Cardiac muscle cell (in vitro differentiated cells and primary cell): ENCODE measurements at places on chromosomes 13 and 19. TPM values are rescaled to one million over a fixed set of nuclear protein-coding genes. Genes with fewer than 3 reads are reported as not detected.
A peak's percentile ranks its signal among the peaks of the same experiment; 100 is the strongest.

DNA sequence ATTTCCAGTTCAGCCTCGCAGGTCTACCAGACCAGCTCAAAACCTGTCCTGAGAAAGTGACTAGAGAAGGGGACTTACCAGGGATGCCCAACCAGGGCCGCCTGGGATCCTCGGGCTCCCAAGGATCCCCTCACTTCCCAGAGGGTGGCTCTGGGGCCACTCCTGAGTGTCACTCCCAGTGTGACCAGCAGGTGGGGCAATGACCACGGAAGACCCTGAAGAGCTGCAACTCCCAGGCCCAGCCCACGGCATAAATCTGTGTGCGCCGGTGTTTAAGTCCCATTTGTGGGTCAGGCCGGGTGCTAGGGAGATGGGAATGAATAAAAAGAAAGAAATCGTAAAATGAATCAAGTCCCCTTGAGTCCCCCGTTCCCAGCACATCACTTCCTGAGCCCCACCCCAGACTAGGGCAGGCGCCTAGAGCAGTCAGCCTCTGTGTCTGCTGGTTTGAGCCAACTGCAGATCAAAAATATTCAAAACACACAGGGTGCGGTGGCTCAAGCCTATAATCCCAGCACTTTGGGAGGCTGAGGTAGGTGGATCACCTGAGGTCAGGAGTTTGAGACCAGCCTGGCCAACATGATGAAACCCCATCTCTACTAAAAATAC, 10.7 kb downstream of the PTGIR start:
- H3K27ac ChIP-seq: no peak overlapping the region
- H3K4me3 ChIP-seq: no peak overlapping the region
- no peaks in the 10 kb centered on the region for H3K4me1 ChIP-seq
- H3K36me3 ChIP-seq: peaks cover 2% of the 10 kb centered on the region
- DNase-seq: peak; percentile 90

DNA sequence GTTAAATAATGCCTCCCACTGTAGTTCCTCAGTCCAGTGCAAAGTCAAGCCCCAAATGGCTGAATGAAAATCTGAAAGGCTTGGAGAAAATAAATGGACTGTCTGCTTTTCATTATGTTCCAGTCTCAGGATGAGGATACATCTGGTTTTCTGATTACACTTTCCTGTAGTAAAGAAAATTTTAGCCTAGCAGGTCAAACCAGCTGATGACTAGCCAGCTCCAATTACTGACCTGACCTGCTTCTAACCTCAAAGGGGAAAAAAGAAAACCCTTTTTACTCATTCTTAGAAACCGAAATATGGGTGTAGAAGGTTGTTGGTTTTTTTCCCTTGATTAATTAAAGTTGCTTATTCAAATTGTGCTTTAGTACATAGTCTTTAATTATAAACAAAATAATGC, 418.4 kb downstream of the EFNB2 start:
- no peak overlapping the region for H3K4me3 ChIP-seq
- no peaks in the 10 kb centered on the region for H3K27me3 ChIP-seq
- no peaks in the 10 kb centered on the region for H3K36me3 ChIP-seq

- H3K27ac ChIP-seq: no peak overlapping the region
- no peak overlapping the region for H3K4me3 ChIP-seq
- no peaks in the 10 kb centered on the region for H3K36me3 ChIP-seq
Measured at GRCh38 chr13:83248751-83249150, 633.5 kb downstream of the SLITRK1 start.

DNA sequence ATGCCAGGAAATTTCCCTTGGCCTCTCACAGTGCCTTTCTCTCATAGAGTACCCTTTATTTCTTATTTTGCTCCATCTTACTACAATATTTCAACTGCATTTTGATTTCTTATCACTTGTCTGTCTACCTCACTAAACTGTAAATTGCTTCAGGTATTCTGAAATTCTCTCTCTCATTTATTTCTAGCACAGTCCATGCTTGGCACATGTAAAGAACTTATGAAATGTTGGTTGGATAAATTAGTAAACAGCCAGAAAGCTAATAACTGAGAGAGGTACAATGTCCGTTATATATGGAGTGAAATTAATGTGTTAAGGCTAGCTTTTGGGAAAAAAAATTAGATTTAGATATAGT, 138.3 kb upstream of the RFC3 start:
- no peak overlapping the region for H3K27ac ChIP-seq
- no peak overlapping the region for H3K4me3 ChIP-seq
- H3K27me3 ChIP-seq: no peaks in the 10 kb centered on the region
- H3K4me1 ChIP-seq: peaks cover 6% of the 10 kb centered on the region
- no peak for DNase-seq

- no peaks in the 10 kb centered on the region for H3K36me3 ChIP-seq
- DNase-seq: no peak
- H3K4me1 ChIP-seq: no peaks in the 10 kb centered on the region
- H3K27me3 ChIP-seq: no peaks in the 10 kb centered on the region
- H3K4me3 ChIP-seq: no peak overlapping the region
- H3K27ac ChIP-seq: no peak overlapping the region
Measured at GRCh38 chr13:91313581-91313980, 33.9 kb upstream of the MIR17HG start.

- H3K4me3 ChIP-seq: no peak overlapping the region
- no peak overlapping the region for H3K27ac ChIP-seq
- peaks cover 6% of the 10 kb centered on the region for H3K36me3 ChIP-seq
- DNase-seq: no peak
- no peaks in the 10 kb centered on the region for H3K4me1 ChIP-seq
Measured at GRCh38 chr19:47679922-47680857, 33.0 kb upstream of the EHD2 start.

DNA sequence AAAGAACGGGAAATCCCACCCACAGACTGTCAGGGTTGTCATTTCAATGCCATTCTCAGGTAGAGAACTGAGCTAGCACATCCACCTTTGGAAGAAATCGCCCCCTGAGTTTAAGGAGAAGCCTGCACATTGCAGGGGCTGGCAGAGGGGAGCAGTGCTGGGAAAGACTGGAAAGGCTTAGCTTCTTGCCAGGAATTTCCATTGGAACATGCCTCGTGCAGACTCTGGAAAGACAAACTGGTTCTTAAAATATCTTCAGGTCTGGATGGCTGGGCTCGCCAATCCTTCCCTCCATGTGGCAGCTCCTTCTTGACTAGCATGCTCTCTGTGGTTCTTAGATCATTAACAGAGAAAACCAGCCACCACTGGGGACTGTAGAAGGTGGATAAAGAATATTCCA, 414.1 kb downstream of the TSHZ3 start:
- no peak for DNase-seq
- H3K4me1 ChIP-seq: no peaks in the 10 kb centered on the region
- no peak overlapping the region for H3K27ac ChIP-seq
- peaks cover 3% of the 10 kb centered on the region for H3K27me3 ChIP-seq
- no peaks in the 10 kb centered on the region for H3K36me3 ChIP-seq

- no peak overlapping the region for H3K27ac ChIP-seq
- H3K27me3 ChIP-seq: no peaks in the 10 kb centered on the region
- H3K36me3 ChIP-seq: peaks cover 11% of the 10 kb centered on the region
- no peaks in the 10 kb centered on the region for H3K4me1 ChIP-seq
- no peak overlapping the region for H3K4me3 ChIP-seq
- no peak for DNase-seq
Measured at GRCh38 chr19:5637971-5638370, 15.1 kb downstream of the SAFB start.

GRCh38 chr19:18339723-18340122, 675 bp upstream of the PGPEP1 start:
- no peaks in the 10 kb centered on the region for H3K27me3 ChIP-seq
- H3K27ac ChIP-seq: no peak overlapping the region
- H3K4me1 ChIP-seq: peaks cover 3% of the 10 kb centered on the region
- no peaks in the 10 kb centered on the region for H3K36me3 ChIP-seq
- H3K4me3 ChIP-seq: no peak overlapping the region
- DNase-seq: no peak

GRCh38 chr13:50810998-50811397, 32.5 kb downstream of the DLEU7 start:
- no peak overlapping the region for H3K4me3 ChIP-seq
- H3K27me3 ChIP-seq: no peaks in the 10 kb centered on the region
- no peak overlapping the region for H3K27ac ChIP-seq
- no peaks in the 10 kb centered on the region for H3K4me1 ChIP-seq
- DNase-seq: no peak
- H3K36me3 ChIP-seq: no peaks in the 10 kb centered on the region

- DNase-seq: no peak
- H3K4me3 ChIP-seq: no peak overlapping the region
- H3K36me3 ChIP-seq: no peaks in the 10 kb centered on the region
- H3K27ac ChIP-seq: no peak overlapping the region
- peaks cover 14% of the 10 kb centered on the region for H3K4me1 ChIP-seq
Measured at GRCh38 chr13:46176756-46177155, 5.2 kb downstream of the LCP1 start.

DNA sequence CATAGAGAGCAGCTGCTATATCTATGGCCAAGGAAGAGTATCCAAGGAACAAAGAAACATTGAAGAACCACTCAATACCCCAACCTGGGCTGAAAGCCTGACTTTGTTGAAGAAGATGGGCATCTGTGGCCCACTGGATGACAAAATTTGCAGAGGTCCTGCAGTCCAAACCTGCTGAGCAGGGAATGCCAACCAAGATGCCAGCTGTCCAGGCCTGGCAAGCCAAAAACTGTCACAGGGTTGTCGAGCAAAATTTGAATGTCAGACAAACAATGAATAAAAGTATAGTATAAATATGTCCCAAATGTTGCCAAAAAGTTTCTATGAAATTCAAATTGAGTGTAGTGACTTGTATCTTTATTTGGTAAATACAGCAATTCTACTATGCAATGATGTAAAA, 1040.2 kb downstream of the PCDH9 start:
- no peaks in the 10 kb centered on the region for H3K4me1 ChIP-seq
- no peak overlapping the region for H3K4me3 ChIP-seq
- no peaks in the 10 kb centered on the region for H3K27me3 ChIP-seq

DNA sequence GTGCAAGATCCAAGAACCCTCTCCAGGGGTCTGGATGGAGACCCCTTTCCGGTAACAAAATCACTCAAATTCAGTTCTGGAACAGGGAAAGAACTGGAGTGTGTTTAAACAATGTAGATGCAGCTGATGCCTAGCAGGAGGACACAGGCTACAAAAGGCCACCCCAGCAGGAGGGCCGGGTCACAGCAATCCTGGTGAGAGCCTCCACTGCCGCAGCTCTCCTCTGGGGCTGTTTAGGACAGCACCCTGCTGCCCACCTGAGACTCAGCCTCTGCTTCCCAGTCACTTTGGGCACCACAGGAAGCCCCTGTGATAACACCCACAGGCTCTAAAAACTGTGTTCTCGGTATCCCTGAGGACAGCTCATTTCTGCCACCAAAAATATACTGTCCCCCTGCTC, 318.7 kb upstream of the NBEA start:
- DNase-seq: no peak
- no peak overlapping the region for H3K4me3 ChIP-seq
- H3K4me1 ChIP-seq: no peaks in the 10 kb centered on the region
- no peaks in the 10 kb centered on the region for H3K36me3 ChIP-seq

GRCh38 chr19:48253999-48254398, 1.7 kb downstream of the CARD8 start:
- no peak overlapping the region for H3K4me3 ChIP-seq
- no peak for DNase-seq
- no peaks in the 10 kb centered on the region for H3K27me3 ChIP-seq

DNA sequence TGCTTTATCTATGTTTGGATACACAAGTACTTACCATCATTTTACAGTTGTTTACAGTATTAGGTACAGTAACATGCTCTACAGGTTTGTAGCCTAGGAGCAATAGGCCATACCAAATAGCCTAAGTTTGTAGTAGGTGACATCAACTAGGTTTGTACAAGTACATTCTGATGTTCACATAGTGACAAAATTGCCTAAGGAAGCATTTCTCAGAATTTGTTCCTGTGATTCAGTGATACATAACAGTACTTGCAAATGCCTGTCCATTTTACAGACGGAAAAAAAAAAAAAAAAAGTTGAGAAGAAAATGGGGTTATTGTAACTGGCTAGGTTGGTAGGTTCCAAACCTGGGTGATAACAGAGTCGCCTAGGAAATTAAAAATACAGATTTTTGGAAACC, 13.6 kb downstream of the UFM1 start:
- no peaks in the 10 kb centered on the region for H3K4me1 ChIP-seq
- no peak overlapping the region for H3K27ac ChIP-seq
- DNase-seq: no peak
- H3K27me3 ChIP-seq: no peaks in the 10 kb centered on the region
- no peak overlapping the region for H3K4me3 ChIP-seq
- peaks cover 7% of the 10 kb centered on the region for H3K36me3 ChIP-seq

GRCh38 chr19:55958356-55958755, 10.7 kb downstream of the NLRP8 start:
- H3K4me3 ChIP-seq: no peak overlapping the region
- H3K27me3 ChIP-seq: no peaks in the 10 kb centered on the region
- no peak overlapping the region for H3K27ac ChIP-seq
- H3K36me3 ChIP-seq: no peaks in the 10 kb centered on the region

- no peaks in the 10 kb centered on the region for H3K36me3 ChIP-seq
- no peak overlapping the region for H3K4me3 ChIP-seq
- no peak overlapping the region for H3K27ac ChIP-seq
- DNase-seq: no peak
Measured at GRCh38 chr13:65293530-65294198, 1936.5 kb downstream of the PCDH9 start.

- no peaks in the 10 kb centered on the region for H3K36me3 ChIP-seq
- peak; percentile 63 for DNase-seq
- no peak overlapping the region for H3K27ac ChIP-seq
- no peaks in the 10 kb centered on the region for H3K27me3 ChIP-seq
Measured at GRCh38 chr13:107835339-107836018, 379.9 kb downstream of the LIG4 start.

DNA sequence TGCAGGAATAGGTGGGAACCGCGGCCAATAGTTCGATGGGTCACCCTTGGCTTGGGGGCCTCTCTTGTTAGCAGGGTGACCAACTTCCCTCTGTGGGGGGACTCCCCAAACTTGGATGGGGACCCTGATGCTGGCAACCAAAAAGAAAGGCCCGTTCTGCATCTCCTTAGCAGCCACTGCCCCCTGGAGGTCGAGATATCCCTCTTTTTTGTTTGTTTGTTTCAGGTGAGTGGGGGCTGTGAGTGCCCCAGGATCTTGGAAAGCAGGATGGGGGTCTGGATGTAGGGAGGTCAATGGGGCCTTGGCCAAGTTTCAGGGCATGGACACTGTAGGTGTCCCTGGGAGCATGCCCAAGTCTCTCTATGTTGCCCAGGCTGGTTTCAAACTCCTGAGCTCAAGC, 7.7 kb upstream of the CRTC1 start:
- DNase-seq: peak; percentile 32
- H3K4me1 ChIP-seq: no peaks in the 10 kb centered on the region
- H3K4me3 ChIP-seq: no peak overlapping the region

The CUL4A gene
- polyA plus RNA-seq: 57.7 and 71.1 TPM in 2 replicates

The SNRPD2 gene
- 696 and 731 TPM in 2 replicates for polyA plus RNA-seq

The ZNF112 gene
- 3.6 and 6.8 TPM in 2 replicates for polyA plus RNA-seq

The CD70 gene
- polyA plus RNA-seq: 0.91 TPM in 1 of 2 replicates, not detected in the other

The ZNF844 gene
- polyA plus RNA-seq: 5.8 and 9.1 TPM in 2 replicates

The IFI30 gene
- polyA plus RNA-seq: 1.0 TPM in 1 of 2 replicates, not detected in the other

The SLITRK6 gene
- 0.07 TPM in 1 of 2 replicates, not detected in the other for polyA plus RNA-seq

The CCL25 gene
- polyA plus RNA-seq: not detected in 2 replicates

The PCDH20 gene
- polyA plus RNA-seq: 6.5 and 8.6 TPM in 2 replicates

The TEX29 gene
- polyA plus RNA-seq: not detected in 2 replicates

The PGLYRP2 gene
- polyA plus RNA-seq: not detected in 2 replicates
